ENCODE measurements at places on chromosomes 4 and X.

- peak; percentile 82 for DNase-seq
Observed at GRCh38 chrX:7987160-7988012, 60.2 kb upstream of the PNPLA4 start.

GRCh38 chr4:164606478-164606877 is 147.5 kb upstream of the SMIM31 start:
- DNase-seq = no peak

DNA sequence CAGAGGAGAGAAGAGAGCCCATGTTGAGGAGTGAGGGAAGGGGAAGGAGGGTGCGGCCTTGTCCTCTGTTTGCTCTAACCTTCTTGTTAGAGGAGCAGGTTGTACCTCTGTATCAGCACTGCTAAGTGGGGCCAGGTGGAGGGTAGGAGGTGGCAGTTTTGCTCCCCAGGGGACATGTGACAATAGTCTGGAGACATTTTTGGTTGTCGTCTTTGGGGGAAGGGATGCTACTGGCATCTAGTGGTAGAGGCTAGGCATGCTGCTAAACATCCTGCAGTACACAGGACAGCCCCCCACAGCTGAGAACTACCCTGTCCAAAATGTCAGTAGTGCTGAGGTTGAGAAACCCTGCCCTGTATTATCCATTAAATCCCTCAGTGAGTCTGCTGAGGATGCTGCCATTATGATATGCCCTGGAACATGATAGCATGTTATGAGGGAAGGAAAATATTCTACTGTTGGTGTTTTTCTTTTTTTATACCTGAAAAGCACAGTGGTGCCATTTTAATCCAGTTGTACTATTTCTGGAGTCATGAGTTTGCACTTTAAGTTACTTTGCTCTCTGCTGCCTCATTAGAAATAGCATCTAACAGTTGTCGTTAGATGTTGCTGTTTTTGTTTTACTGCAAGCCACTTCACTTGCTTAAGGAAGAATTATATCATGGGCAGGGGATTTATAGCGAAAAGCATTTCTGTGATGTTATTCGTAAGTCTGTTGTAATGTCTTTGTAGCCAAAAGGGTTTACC is 90.6 kb downstream of the LRP2BP start:
- peak; percentile 40 for DNase-seq

GRCh38 chr4:99979872-99980271 is 29.8 kb upstream of the H2AZ1 start:
- no peak for DNase-seq

DNA sequence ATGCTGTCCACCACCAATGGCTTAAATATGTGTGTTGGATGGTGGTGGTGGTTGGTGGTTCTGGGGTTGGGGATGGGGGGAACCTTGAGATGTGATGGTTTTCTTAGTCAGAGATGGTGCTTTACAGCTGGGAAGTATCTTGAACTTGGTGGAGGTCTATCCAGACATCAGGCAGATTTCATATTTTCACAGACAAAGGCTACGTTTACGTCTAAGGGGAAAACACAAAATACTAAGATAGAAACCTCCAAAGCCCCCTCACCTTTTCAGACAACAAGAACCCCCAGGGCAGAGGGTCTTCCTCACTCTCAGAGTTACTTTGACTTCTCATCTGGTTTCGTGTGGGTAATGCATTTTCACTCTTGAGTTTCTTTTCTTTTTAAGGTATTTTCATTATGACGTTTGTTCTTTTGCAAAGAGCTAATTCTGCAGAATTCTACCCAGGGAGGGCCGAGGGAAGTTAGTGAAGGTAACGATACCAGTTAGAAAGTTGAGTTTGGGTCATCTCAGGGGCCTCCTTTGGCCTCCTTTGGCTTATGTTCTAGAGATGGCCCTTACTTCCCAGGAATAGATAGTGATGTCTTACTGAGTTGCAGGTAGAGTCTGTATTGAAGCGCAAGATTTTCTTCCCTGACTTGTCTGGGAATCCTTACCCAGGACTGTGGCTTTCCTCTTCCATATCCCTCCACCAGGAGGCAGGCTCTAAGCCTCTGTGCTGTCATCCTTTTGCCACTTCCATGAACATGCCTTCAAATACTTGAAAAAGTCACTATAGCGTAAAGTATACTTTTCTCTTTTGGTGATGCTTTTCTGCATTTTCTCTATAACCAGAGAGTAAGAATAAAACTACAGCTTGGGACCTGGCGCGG is 31.9 kb downstream of the RHOH start:
- DNase-seq = no peak

DNA sequence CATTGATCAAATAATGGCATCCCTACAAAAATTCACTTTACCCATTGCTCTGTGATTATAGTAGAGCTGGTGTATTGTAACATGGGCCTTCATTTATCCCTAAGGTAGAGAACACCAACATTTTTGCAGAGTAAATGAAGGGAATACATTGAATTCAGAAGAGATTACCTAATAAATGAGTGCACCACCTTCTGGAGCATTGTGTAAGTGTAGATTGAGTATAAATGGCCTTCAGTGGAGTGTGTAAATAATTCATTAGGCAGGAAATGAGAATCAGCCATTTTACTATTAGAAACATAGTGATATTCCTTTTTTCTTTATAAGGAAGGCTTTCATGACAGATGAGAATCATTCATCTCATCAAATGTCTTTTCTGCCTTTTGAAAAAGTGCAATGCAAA is 155.8 kb downstream of the FAM47B start:
- no peak for DNase-seq

GRCh38 chr4:3059943-3060342 is 14.4 kb downstream of the HTT-AS start:
- DNase-seq = no peak

DNA sequence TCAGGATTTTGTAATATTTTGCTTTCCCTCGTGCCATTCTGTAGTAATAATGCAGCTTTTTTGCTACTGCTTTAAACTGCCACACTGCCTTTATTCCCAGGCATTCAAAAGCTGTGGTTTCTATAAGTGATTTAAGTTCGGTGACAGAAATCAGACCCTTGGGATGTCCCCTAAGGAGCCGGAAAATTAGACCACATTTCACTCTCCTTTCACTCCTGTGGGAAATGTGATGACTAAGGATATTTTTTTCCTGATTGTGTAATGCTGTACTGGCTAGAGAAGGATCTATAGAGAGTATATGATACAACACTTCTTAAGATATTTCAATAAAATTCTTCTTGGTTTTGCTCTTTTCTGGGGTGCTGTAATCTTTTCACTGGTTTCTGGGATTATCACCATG is 24.4 kb downstream of the UGT2A3 start:
- DNase-seq = no peak

DNA sequence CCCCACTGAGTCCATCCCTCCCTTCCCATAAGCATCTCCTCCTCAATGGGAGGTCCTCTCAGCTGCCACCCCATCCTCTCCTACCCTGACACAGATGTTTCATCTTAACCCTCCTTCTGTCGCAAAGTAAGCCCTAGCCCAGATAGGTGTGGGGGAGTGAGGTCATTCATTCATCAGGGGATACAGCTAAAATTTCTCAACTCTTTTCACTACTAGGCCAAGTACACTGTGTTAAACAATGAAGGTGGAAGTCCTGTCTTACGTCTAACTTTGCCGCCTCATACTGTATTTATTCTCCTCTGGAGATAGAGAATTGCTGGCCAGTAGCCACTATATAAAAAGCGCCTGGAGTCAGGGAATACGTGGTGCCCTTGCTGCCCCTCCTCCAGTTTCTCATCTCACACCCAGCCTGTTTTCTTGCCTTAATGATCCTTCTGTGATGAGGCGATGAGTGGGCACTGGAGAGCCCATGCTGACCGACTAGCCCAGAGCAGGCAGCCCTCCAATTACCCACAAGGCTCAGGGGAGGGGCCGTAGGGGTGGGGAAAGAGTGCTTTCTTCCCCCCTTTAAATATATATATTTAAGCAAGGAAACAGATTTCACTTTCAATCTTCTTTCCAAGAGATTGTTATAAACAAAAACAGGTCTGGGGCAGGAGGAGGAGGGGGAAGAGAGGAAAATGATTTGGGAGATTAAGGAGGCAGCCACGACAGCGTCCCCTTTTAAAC is 149.5 kb downstream of the PJA1 start:
- DNase-seq = no peak

GRCh38 chr4:143643399-143643798 is 57.1 kb downstream of the FREM3 start:
- DNase-seq = no peak

- peak; percentile 92 for DNase-seq
Observed at GRCh38 chrX:9340598-9341290, 124.1 kb upstream of the TBL1X start.

GRCh38 chr4:41214825-41215146 is 444 bp upstream of the APBB2 start:
- no peak for DNase-seq

Data from NB4 (cell line).